Left ventricle myocardium superior (tissue), 1 donor: ENCODE measurements at places on chromosomes 3 and 15. TPM values are rescaled to one million over a fixed set of nuclear protein-coding genes. Genes with fewer than 3 reads are reported as not detected.

- DNase-seq: peak; percentile 57
These were observed 1.4 kb downstream of the ATOSA start for GRCh38 chr15:52677593-52678467.

DNA sequence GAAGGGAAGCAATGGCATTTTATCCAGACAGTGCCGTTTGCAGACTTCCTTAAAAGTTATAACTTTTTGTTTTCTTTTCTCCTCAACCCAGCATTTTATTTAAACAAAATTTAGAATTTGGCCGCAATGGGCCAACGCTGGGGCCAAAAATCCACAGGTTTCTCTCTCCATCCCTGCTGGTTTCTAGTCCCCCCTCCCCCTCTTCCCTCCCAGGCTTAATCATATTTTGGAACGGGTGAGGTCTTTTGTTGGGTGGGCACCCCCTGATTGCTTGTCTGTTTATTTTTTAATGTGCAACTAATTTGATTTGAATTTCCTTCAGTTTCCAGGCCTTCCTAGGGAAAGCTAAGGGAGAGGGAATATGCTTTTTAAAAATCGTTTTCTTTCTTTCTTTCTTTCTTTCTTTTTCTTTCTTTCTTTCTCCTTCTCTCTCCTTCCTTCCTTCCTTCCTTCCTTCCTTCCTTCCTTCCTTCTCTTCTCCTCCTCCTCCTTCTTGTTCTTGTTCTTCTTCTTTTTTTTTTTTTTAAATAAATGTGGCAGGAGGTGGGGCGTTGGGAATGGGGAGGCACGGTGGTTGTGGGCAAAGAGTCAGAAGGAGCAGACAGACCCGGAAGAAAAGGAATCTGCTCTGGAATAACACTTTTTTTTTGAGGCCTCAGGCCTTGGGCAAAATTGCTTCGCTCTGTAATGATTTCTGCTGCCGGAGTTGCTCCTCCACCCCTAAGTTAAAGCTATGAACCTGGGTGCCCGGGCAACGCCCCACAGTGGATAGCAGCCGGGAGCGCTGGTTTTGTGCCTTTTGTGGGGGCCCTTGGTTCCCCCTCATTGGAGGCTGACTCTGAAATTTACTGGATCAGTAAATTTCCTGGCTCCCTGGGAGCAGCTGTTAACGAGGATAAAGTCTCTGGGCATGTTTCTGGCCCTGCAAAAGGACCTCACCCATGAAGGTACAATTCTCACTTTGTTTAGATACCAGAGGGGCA lies 1.9 kb downstream of the FNDC3B start:
- peak; percentile 48 for DNase-seq

- peak; percentile 7 for DNase-seq
These were observed 71.2 kb upstream of the IQSEC1 start for GRCh38 chr3:13144163-13145023.

- DNase-seq: peak; percentile 87
These were observed 86.2 kb upstream of the PIAS1 start for GRCh38 chr15:67967871-67968431.

GRCh38 chr15:94478763-94479162 lies 247.4 kb downstream of the MCTP2 start:
- DNase-seq: no peak

Gene ZFAND6
- total RNA-seq: 67.6 TPM

DNA sequence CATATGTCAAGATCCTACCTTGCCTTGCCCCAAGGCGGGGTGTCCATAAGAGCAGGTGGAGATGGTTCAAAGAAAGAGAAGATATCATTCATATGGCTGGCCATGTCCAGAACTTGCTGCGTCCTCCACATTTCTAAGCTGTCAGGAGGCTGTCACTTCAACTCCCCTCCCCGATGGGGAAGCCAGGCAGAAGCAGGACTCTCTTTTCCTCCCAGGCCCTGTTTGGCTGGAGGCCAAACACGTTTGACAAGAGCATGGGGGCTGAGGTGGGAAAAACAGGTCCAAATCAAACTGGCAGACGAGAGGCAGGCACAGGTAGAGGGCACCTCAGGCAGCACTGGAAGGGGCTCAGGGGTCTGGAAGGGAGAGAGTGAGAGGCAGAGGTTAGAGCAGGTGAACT lies 37.7 kb downstream of the MESD start:
- DNase-seq: no peak

DNA sequence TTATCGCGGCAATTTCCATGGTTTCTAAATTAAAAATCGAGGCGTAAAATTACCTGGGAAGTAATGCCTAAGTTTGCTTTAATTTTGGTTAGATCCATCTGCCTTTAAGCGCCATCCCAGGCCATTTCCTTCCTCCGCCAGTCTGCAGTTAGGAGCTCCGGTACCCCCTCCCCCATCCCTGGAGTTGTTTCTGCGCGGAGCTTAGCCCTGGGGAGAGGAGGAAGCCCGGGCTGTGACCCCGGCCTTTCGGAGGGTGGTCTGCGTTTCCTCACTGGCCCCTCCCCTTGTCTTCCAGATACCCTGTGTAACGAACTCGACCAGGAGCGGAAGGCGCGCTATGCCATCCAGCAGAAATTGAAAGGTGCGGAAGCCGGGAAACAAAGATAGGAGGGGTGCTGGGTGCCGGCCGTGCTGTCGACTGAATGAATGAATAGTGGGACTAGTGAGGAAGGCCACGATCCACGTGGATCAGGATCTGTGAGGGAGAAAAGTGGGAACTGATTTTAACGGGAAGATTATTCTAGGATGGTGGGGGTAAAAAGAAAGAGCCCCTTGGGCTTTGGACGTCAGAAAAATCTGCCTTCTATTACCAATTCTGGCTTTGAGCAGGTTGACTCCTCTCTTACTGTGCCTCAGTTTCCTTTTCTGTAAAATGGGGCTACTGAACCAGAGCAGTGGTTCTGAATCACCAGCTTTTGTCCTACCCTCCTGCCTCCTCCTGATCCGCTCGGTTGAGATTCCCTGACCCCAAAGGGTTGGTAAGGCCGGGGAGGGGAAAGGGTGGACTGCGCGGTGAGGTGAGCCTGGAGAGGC lies 6.7 kb downstream of the RNU6-1 start:
- no peak for DNase-seq

Gene TMEM108
- 0.52 TPM for total RNA-seq

DNA sequence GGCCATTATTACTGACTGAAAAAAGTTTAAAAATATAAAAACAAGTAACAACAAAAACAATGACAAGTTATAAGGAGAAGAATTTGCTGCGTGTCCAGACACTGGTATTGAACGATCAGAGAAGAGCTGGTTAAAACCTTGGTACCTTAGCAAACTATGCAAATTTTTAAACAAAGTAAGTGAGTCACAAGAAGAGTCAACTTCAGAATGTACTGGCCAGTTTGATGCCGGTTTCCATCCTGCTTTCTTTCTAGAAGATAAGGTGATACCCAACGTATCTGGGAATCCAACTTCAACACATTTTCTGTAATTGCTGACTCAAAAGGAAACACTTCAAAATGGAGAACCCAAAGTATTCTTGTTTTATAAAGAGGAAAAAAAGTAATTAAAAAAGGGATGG lies 49.8 kb downstream of the RUBCN start:
- no peak for DNase-seq

Gene SCG5
- total RNA-seq: not detected

- DNase-seq: peak; percentile 19
These were observed 26.1 kb upstream of the SFMBT1 start for GRCh38 chr3:53071882-53072431.

DNA sequence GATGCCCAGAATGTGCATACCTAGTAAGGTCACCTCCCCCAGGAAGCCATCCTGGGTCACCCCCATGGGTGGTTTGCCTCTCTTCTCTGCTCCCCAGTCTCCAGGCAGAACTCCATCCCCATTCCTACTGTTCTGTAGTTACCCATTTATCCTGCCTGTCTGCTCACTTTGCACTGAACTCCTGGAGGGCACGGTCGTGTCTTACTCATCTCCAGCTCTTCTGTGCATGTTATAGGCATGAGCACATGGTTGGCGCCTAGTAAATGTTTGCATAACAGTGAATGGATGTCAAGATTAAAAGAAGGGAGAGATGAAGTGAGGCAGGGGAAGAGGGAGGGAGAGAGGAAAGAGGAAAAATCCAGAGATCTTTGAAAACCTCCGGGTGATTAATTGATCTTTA lies 208.4 kb upstream of the TRIM42 start:
- no peak for DNase-seq

DNA sequence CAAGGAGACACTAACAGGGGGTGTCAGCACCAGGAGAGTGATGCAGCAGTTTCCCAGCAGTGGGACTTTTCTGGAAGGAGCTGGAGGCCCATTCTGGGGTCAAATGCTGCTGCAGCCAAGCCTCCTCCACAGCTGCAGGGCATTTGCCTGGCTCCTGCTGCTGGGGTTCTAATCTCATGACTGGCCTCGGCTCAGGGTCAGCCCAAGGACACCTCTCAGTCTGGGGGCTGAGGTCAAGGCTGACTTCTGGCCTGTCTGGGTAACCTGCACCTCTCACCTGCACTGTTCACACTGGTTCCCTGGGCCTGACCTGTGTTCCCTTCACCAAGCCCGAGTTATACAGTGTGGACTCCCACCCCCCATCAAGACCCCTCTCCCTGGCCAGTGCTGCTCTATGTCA lies 10.4 kb upstream of the C15orf39 start:
- peak; percentile 11 for DNase-seq

Gene CYP1A2
- not detected for total RNA-seq

Gene SLC12A1
- total RNA-seq: not detected

Gene GLDN
- total RNA-seq: 10.8 TPM

DNA sequence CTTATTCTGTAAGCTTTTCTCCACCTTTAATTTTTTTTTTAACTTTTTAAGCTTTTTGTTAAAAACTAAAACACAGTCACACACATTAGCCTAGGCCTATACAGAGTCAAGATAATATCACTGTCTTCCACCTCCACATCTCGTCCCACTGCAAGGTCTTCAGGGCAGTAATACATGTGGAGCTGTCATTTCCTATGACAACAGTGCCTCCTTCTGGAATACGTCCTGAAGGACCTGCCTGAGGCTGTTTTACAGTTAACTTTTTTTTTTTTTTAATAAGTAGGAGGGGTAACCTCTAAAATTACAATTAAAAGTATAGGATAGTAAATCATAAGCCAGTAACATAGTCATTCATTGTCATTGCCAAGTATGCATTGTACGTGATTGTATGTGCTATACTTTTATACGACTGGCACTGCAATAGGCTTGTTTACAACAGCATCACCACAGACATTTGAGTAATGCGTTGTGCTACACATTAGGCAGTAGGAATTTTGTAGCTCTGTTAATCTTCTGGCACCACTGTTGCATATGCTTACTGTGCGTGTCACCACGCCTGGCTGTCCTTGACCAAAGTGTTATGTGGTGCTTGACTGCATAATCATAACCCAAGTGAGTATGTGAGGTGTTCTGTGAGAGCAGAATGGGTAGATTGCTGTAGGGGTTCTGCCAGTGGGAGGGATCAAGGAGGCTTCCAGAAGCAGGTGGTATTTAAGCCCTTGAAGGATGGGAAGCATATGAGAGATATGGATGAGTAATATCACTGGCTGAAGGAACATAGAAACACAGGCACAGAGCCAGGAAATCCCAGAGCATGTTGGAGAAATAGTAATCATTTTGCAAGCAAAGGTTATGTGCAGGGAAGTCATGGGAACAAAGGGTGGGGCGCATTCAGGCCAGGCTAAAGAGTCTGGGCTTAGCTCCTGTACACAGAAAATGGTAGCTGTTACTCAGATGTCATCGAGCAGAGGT lies 18.3 kb downstream of the FBXO22 start:
- no peak for DNase-seq

Gene WNT7A
- total RNA-seq: not detected

Gene TM4SF1
- total RNA-seq: 112 TPM

DNA sequence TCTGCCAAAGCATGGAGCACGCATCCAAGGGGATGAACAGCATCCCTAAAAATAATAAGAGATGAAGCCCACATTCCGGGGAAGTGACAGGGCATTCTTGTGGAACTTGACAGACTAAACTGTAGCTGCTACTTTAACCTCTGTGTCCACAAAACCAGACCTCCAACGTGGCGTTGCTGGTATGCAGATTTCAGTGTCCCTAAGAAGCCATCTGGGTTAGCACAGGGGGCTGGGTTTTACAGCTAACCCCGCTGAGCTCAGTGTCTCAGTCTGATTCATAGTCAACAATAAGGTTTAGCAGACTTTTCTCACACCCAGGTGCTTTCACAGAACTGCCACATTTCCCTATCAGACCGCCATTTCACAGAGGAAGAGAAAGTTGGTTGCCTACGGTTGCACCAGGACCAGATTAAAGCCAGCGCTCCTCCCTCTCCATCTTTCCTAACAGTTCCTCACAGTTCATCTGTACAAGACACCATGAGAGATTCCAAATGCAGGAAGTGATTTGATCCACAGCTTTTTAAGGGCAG lies 61.6 kb upstream of the CTDSPL start:
- DNase-seq: no peak
